ENCODE measurements at places on chromosomes 11 and 22.
A peak's percentile ranks its signal among the peaks of the same experiment; 100 is the strongest.

GRCh38 chr11:45393334-45393733, 107.2 kb upstream of the SYT13 start:
- DNase-seq: no peak

DNA sequence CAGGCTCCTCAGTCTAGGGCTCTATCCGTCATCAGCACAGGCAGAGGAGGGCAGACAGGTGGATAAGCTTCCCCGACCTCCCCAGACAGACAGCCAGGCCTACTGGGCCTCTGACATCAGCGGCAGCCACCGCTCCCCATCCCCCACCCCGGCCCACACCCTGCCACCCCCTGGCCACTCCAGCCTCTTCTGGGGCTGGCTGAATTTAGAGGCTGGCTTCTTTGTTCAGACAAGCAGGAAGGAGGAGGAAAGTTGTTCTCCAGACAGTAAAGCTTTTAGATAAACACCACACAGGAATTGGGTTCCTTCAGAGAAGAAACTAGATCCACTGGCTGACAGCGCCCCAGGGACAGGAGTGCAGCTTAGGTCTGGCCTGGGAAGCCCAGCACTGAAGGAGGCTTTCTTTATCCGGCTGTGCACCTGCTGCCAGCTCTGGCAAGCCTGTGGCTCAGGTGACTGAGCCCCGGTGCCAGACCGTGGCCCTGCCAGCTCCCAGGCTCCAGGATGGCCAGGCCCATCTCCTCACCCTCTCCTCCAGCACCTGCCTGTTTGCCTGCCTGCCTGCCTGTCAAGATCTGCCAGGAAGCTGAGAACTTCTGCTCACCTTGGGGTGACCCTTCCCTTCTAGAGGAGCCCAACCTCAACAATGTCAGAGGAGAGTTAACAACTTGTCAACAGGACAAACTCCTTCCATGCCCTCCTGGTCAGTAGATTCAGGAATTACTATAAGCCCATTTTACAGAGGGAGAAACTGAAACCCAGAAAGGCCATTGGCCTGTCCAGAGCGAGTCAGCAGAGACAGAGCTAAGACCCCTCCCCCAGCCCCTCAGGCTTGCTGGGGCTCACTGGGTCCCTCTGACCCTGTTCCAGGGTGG, 44.0 kb upstream of the KLHL35 start:
- peak; percentile 74 for DNase-seq

- no peak for DNase-seq
Observed at GRCh38 chr11:47276923-47277322, 7.0 kb downstream of the MADD start.

DNA sequence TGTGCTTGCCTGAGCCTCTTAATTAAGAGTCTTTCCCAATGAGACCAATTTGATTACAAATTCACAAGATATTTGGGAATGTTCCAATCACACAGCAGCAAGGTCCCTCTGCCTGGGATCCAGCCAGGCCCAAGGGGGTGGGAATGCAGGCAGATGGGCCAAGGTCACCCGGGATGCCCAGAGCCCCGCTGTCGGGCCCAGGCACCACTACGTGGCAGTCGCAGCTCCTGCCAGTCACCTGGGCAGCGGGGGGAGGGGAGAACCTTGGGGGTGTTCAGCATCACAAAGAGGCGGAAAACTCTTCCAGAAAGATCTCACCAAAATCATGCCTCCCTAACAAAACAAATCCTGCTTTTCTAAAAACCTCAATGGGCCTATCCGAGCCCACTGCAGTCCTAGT, 30.9 kb downstream of the PPM1F start:
- no peak for DNase-seq

DNA sequence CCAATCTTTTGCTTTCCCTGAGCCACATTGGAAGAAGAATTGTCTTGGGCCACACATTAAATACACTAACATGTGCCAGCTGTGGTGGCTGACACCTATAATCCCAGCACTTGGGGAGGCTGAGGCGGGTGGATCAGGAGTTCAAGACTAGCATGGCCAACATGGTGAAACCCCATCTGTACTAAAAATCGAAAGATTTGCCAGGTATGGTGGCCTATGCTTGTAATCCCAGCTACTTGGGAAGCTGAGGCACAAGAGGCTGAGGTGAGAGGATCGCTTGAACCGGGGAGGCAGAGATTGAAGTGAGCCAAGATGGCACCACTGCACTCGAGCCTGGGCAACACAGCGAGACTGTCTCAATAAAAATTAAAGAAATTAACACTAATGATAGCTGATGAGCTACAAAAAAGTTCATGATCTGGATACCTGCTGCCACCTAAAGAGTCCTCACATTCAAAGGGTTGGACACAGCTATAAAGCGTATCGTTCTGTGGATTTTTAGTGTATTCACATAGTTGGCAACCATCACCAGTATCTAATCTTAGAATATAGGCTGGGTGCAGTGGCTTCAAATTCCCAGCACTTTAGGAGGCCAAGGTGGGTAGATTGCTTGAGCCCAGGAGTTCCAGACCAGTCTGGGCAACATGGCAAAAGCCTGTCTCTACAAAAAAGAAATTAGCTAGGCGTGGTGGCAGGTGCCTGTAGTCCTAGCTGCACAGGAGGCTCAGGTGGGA, 3.4 kb upstream of the LDHC start:
- DNase-seq: no peak

DNA sequence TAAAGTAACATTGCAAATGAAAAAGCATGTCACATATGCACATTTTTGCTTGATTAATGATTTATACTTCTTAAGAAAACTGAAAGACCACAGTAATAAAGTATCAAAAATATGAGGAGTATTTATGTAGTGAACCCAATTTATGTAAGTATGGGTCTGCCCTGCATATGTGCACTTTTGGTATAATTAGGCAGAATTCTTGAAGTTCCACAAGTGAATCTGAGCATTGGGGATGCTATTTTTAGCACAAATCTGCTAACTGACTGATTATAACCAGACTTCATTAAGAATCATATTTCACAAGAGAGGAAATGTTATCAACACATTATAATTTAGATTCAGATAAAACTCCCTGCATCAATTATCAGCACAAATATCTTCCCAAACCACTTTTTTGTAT, 407.1 kb upstream of the LRRC4C start:
- DNase-seq: no peak

DNA sequence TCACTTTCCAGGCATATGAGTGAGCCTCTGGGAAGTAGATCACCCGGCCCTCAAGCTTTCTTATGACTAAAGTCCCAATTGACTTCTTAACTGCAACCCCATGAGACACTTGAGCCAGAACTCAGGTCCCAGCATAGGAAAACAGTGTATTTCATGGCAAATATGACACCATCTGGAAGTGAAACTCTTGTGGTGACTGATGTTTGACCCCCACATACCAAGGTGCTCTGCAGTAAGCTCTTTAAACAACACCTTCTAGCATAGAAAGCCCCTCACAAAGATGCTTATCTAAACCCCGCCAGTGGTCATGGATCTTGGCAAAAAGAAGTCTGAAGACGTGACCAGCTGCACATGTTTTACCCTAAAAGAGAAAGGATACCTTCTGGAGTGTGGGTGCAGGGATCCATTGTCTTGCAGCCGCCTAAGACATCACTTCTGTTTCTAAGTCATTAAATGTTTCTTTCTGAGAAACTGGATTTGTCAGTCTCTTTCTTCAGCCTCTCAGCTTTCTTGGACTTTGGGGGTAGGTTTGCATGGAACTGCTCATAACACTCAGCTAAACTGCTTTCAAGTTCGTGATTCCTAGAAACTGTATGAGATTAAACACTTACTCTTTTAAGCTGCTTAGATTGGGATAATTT, 7.4 kb upstream of the PELI3 start:
- no peak for DNase-seq

DNA sequence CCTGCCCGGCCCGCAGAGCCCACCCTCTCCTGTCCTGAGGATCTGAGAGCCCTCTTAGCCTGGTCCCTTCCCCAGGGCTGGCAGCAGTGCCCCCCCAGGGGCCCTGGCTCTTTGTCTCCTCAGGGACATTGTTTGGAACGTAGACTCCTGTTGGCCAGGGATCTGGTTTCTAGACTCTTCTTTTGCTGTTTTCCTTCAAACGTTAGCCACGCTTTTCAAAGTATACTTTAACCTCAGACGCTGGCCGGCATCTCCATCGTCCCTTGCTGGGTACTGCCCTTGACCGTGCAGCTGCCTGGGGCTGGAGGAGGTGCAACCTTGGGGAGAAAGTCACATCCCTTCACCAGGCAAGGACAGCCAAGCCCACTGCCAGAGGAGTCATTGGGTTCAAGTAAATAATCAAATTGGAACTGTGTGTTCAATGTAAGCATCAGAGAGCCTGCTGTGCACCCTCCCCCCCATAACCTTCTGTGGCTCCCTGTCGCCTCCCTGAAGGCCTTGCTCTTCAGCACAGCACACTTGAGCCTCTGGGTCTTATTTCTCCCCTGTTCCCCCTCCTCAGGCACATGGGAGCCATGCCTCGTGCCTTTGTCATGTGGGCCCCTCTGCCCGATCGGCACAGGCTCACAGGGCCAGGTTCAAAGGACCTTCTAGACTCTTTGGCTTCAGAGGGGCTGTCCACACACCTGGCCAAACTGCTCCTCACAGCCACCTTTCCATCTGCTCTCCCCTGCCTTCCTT, 21.8 kb upstream of the WNT7B start:
- peak; percentile 47 for DNase-seq

DNA sequence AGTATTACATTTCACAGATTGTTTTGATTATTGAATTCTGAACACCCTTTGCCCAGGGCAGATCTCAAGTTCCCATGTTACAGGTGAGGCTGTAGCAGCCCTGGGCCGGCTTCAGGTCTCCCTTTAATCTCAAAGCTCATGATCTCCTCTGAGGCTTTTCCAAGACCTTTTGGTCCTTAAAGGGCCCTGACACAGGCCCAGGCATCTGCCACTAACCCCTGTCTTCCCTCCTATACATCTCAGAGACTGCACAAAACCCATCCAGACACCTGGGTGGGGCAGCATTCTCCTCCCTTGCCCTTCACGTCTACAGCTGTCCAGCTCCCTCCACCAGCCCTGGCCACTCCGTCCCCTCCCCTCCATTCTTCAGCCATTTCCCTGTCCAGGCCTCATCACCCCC, 37.8 kb downstream of the PDE2A start:
- DNase-seq: no peak

Measured in NCI-H1092 (cell line).